ENCODE measurements at places on chromosomes 5 and 9. TPM values are rescaled to one million over a fixed set of nuclear protein-coding genes. Genes with fewer than 3 reads are reported as not detected.

Gene FOXD4L4
- total RNA-seq, result under 0.01 TPM

Gene CSF1R
- total RNA-seq, result 0.36 TPM

DNA sequence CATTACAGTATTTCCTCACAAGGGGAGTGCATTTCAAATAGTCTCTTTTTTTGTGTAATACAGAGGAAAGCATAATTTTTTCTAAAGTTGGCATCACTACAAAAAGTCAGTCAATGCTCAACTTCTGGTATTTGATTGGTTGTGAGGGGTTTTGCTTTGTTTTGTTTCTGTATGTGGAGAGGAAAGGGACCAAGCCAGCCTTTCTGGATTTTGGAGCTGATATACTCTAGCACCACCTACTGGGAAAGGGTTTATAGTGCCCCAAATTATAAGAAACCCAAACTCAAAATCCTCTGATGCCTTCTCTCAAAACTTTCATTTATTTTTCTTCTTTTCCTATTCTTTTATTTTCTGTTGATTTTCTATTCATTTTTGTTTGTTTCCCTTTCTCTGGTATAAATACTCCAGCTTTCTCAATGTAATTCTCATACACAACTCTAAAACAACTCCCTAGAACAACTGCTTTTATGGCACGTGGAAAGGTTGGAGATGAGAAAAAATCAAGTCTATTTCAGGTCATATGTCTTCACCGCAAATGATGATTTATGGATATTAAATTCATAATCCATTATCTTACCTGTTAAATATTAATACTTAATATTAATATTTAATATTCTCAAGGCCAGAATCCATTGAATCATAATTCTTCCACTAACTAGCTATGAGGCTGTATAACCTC is 69.5 kb upstream of the ANXA1 start:
- peak; percentile 27 for DNase-seq

- DNase-seq, result no peak
Measured at GRCh38 chr9:79968533-79968932, 396.8 kb downstream of the TLE4 start.

Gene NDUFS6
- 26.9 TPM for total RNA-seq

Gene PFDN1
- total RNA-seq, result 92.8 TPM

GRCh38 chr5:5716665-5717064 is 294.2 kb downstream of the ICE1 start:
- DNase-seq, result no peak

Gene CNTNAP3
- total RNA-seq, result 1.1 TPM

Gene TIMD4
- not detected for total RNA-seq

Data from IMR-90 (cell line).